ENCODE measurements at places on chromosomes 11 and 22.

DNA sequence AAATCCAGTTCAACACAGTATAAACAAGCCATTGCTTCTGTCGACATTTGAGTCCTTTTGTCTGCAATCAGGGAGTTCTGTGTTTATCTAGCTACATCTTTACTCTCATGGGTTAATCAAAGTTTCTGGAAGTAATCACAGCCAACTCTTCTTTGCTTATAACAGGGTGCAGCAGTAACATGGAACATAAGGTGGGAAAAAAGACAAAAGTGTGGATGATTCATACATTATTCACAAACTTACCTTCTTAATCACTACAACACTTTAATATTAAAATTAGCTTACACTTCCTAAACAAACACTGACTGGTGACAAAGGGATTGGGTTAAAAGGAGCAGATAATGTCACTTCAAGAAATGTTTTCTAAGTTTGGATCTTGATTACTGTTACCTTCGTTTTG is 44.7 kb downstream of the SNX19 start:
- DNase-seq = no peak

DNA sequence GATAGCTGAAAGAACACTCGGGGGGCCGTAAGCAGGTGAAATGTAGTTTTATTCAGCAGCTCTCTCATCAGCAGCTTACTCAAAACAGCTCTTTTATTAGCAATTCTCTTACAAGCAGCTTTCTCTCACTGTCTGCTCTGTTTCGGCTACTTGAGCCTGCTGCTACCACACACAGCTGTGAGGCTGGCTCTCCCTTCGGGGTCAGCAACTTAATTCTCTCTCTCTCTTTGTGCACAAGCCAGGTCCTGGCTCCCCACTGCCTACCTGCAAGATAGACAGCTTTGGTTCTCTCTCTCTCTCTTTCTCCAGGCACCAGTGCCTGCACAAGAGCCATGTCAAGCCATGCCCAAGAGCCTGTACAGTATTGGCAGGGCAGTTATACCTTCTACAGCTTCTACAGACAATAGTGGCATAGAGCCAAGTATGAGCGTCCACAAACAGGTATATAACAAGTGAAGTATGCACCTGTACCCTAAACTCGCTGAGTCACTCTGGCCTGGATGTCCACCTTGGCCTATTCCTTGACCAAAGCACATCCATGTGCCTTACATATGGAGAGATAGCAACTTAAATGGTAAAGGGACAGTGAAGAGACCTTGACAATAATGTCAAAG is 110.8 kb downstream of the MTNR1B start:
- no peak for DNase-seq

DNA sequence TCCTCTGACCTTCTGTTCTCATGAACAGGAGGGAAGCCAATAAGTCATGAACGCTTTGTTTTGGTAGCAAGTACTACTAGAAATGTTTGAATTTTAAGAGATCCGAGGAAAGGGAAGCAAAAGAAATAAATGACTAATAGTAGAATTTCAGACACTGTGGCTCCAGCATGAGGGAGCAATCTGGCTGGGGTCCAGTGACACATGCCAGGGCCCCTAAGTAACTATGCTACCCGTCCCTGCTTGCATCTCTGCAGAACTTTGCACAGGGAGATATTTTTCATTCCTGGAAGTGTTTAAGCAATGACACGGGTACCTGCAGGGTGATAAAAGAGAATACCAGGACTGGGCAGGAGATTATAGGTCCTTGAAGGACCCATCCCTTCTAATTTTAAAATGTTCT is 7.3 kb upstream of the ADAMTS8 start:
- DNase-seq = no peak

DNA sequence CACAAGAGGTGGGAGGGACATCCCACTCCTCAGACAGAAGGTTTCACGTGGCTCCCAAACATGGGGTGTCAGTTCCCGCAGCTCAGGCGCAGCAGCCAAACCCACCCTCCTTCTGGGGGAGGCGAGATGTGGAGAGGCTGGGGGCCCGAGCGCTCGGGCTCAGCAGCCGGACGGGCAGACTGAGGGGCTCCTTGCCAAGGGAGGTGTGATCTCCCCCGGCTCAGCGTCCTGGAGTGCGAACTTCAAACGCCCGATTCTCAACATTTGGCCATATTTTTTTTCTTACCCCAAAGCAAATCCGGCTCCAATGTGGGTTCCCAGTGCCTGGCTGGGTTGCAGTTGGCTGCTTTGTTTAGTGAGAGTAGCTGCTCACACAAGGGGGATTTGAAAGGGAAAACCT is 477.9 kb downstream of the MN1 start:
- no peak for DNase-seq

DNA sequence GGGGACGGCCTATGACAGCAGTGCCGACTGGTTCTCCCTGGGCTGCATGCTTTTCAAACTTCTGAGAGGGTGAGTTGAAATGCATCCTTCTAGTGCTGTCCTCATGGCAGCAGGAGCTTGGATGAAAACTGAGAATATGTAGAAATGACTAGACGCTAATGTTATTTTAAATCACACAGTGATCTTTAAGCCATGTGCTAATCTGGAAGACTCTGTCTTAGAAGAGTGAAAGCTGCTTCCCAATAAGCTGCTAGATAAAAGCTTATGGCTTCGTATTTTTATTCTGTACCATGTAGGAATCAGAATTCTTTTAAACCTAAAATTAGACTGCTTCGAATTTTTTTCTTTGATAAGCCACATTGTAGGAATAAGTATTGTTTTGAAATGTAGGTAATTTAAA is 46.8 kb upstream of the MYO18B start:
- DNase-seq = no peak

DNA sequence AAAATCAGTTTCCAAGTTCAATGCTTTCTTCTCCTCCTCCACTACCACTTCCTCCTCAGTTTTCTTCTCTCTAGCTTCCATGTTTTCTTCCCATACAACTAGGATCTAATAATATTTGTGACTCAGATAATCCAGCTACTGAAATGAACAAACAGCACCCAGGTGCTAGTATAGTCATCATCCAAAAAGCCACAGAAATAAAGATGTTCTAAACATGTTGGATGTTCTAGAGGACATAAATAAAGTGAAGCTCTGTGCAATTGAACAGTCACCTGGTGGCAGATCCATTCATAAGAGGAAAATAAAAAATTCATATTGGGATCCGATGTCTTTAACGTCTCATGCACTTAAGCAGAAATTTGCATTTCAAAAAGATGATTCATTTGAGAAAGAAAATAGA is 142.8 kb downstream of the ENTHD1 start:
- DNase-seq = no peak

DNA sequence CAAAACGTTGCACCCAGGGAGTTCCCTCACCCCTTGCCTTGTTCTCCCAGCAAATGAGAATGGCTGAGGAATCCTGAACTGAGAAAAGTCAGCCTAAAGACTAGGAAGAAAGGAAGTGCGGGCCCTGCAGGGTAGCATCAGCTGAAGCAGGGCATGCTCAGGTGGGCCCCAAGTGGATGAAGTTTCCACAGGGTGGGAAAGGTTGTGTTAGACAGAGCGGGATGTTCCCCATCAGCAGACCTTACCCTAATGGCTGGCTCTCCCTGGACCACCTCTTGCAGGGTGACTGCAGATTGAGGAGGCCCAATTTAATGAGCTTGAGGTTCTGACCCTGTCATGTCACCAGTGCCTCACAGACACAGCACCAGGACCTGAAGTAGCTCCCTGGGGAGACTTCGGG is 81.5 kb upstream of the MYOD1 start:
- DNase-seq = no peak

DNA sequence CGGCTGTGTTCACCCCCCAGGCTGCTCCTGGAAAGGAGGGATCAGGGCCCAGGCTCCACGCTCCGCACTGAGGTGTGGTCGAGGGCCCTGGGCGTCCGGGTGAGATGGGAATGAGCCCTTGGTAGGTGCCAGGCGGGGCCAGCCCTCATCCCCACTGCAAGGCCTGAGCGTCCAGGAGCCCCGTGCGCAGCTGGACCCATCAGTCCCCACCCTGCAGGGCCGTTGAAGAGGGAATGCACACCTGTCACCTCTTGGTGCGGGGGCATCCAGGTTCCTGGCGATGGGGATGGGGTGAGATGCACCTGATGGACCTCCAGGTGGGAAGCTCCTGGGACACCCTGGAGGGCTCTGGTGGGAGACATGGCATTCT is 72.2 kb downstream of the KCNQ1 start:
- DNase-seq = peak; percentile 38

All from lower lobe of right lung (tissue), 2 donors.